ENCODE measurements at places on chromosomes 16 and 17.

DNA sequence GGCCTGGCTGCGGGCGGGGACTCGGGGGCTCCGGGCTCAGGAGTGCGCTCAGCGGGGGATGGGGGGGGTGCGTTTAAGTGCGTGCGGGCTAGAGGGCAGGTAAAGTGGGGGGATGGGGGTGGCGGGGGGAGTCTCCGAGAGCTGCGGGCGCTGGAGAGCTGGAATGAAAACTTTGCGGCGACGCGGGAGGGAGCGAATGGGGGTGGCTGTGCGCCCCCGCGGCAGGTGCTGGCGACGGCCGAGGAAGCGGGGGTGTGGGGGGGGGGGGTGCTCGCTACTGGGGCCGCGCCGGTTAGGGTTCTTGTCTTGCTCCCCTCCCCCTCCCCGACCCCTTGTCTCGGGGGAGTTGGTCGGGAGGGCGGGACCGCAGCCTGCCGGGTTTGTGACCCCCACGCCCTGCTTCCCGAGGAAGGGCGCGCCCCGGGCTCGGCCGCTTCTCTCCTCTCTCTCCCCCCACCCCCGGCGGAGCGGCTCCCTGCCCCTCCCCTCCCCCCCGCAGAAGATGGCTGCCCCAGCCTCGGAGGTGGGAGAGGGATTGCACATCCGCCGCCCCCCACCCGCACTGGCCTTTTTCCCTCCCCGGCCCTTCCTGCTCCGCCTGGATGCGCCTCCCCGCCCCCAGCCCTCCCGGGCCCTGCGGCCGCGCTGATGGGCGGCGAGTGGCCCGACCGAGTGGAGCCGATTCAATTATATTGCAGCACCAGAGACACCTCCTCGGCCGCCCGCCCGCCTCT lies 649 bp downstream of the GSE1 start:
- no peak for DNase-seq

DNA sequence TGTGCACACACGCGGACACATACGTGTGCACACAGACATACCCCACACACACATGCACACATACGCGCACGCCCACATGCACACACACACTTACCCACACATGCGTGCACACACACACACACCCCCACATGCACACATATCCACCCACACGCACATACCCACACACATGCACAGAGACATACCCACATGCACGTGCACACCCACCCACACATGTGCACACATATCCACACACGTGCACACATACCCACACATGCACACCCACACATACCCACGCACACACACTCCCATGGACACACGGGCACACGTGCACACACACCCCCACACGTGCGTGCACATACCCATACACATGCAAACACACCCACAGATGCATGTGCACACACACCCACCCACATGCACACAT lies 27.2 kb upstream of the PVALEF start:
- DNase-seq, result no peak

GRCh38 chr16:26645614-26646013 lies 421.1 kb upstream of the C16orf82 start:
- no peak for DNase-seq

DNA sequence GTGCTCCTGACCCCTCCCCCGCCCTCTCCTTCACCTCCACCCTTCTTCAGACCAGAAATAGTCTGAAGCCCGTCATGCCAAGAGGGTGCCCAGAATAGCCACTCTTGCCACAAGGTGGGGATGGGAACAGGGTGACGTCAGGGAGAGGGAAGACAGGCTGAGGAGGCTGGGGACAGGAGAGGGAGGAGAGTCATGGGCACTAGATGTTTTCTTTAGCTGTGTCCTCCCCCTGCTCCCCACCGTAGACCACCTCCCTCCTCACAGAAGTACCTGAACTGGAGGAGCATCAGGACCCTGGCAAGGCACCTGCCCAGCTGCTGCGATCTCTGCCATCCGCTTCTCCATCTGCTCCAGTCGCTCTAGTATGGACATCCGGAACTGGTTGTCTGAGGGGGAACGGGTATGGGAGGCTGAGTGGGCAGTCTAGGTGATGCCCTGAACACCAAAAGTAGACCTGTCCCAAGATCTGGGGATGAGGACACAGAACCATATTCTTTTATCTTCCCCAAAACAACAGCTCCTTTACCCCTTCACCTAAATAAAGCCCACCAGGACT lies 6.6 kb upstream of the SPAG7 start:
- DNase-seq, result no peak

- no peak for DNase-seq
These were observed 3.8 kb upstream of the TMEM100 start for GRCh38 chr17:55726440-55726839.

DNA sequence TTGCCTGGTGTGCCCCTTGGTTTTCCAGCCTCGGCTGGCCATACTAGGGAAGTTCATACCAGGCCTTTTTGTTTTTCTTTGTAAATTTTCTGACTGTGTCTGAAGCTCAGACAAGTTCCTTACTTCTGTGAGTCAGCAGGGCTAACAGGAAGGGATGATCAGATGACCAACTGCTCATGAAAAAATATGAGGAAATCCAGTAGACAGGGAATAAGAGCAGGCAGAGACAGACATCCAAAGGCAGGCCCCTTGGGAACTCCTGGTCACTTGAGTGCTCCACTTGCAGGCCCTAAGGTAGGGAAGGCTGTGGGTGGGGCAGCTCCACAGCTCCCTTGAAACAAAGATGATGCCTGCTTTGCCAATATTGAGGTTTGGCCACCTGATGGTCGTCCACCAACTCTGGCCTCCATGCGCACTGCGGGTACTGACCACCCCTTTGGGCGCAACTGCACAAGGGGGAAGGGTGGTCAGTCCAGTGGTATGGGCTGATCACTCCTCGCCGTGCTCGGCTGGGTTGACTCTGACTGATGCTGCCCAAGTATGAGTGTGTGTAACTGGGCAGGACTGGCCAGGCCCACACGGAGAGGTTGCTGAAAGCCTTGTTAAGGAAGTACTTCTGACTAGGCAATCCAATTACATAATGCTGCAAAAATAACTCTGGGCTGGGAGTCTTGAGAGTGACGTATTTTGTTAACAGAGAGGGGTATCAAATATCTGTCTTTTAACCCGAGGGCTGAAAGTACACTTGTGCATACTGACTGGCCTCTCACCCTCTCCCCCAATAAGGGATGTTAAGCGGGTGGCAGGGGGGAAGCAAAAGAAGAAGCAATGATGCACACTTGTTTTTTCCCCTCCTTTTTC lies 20.8 kb upstream of the ZFHX3 start:
- DNase-seq, result no peak

DNA sequence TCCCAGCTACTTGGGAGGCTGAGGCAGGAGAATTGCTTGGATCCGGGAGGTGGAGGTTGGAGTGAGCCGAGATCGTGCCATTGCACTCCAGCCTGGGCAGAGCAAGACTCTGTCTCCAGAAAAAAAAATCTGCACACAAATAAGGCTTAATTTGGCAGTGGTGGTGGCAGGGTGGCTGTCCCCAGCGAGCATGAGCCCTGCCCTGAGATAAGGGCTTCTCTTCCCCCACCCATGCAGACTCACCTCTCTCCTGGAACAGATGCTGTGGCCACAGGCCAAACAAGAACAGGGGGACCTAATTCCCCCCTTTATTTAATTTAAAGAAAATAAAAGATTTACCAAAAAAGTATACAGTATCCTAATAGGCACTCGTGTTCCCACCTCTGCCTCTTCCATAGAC lies 157.2 kb downstream of the RAB11FIP4 start:
- DNase-seq, result no peak

DNA sequence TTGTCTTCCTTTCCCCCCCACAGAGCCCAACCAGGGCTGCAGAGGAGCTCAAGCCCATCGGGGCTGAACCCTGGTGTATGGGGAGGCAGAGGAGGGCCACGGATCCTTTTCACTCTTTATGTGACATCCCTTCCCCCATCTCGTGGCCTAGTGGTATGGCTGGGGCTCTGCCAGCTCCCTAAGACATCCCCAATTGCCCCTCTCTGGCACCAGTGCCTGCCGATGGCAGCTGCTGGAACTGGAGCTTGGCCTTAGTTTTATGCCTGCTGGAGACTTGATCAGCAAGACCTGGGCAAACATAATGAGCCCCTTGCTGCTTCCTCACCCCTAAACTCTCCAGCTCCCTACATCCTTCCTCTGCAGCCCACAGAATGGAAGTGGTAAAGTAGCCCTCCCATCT lies 8.0 kb upstream of the TOP2A start:
- no peak for DNase-seq

GRCh38 chr16:49554681-49555080 lies 181.1 kb downstream of the C16orf78 start:
- no peak for DNase-seq

DNA sequence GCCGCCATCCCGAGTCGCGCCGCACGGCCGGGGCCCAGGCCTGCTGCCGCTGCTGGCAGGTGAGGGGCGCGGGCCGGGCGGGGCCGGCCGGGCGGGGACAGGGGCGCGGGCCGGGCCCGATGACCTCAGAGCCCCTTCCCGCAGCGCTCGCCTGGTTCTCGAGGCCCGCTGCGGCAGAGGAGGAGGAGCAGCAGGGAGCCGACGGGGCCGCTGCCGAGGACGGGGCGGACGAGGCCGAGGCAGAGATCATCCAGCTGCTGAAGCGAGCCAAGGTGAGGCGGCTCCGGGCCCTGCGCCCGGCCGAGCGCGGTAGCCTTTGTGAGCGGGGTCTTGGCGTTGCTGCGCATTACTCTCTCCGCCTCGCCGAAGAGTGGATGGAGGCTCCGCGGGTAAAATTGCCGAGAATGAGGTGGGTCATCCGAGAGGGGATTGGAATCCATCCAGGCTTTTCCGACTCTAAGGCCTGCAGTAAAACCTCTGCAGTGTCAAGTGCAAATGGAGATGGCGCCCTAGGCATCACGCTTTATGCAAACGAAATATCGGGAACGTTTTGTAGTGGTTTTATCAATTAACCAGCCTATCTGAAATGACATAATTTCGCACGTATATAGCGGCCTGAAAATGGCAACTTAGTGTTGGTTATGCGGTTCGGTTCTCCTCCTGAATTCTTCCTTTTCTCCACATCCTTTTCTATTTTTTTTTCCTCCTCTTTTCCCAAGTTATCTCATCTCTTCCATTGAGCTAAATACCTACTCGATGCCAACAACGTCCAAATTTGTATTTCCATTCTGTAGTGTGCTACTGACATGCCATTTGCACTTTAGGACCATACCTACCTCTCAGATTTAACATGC lies 577 bp downstream of the TTC19 start:
- no peak for DNase-seq

- no peak for DNase-seq
These were observed 43.1 kb downstream of the MAP2K6 start for GRCh38 chr17:69457603-69458002.

- no peak for DNase-seq
These were observed 1.0 kb downstream of the HERPUD1 start for GRCh38 chr16:56932721-56933619.

DNA sequence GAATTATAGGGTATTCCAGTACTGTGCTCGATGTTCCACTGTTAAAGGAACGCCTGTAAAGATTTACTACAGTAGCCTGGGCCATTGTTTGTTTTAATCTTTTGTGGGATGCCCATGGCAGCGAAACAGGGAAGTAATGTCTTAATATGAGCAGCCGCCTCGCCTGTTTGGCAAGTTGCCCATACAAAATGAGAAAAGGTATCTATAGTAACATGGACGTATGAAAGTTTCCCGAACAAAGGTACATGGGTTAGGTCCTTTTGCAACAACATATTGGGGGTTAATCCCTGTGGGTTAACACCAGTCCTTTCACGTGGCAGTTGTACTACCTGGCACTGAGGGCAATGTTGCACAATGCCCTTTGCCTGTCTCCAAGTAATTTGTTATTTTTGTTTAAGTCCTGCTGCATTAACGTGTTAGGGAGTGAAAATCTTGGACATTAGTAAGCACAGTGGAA lies 21.1 kb upstream of the TMC5 start:
- no peak for DNase-seq

GRCh38 chr17:48611681-48612455 lies 1.1 kb upstream of the HOXB7 start:
- no peak for DNase-seq

GRCh38 chr17:54944796-54945195 lies 23.7 kb downstream of the COX11 start:
- no peak for DNase-seq

DNA sequence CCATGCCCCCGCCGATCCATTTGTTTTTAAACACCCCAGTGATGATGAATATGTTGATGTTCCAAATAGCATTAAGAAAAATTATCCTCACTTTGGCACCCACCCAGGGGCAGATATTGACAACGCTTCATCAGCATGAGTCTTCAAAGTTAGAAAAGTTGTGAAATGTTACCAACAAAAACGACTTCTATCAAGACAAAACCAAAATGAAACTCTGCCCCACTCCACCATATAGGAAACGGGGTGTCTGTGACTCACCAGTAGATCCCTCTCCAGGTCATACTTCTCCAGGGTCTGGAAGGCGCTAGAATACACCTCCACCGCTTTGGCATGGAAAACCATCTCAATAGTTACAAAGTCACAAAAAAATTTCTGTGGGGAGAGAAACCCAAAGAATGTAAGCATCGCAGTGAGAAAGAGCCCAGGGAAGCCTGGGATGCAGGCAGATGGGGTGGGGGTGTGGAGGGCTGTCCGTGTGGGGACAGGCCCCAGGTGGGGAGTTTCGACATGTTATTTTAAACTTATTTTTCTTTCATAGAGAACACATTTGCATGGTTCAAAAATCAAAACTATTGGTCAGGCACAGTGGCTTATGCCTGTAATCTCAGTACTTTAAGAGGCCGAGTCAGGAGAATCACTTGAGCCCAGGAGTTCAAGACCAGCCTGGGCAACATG lies 10.2 kb downstream of the CIBAR2 start:
- DNase-seq, result no peak

DNA sequence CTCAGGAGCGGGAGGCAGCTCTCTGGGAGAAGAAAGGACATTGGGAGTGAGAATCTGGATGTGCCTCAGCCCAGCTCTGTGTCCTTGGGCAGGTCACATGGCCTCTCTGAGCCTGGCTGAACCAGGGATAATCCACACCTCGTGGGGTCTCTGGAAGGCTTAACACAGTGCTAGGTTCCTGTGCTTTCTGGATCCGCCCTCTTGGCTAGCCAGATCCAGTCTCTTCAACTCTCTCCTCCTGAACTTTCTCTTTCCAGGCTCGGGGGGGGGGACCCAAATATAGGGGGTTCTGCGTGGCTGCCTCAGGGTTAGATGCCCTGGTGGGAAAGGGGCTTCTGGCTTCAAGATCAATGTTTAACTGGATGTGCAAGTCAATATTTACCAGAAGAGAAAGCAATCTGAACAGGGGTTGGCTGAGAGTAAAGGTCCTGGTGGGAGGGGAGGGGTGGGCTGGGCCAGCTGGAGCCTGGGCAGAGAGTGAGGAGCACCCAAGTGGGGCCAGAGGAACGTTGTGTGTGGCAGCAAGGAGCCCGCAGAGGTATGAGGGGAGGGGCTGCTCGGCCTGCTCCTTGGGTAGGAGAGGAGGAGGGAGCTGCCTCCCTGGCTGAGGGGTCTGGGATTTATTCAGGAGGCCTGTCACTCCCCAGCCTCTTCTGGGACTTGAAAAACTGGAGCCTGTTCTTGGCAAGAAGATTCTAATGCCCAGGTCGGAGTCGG lies at the start of gene SERPINF2:
SERPINF2 (plus strand) TSS at position 501 of the 717 bp plus-strand sequence. CDS start 2,125 bp downstream, outside the sequence.
- no peak for DNase-seq

GRCh38 chr16:23519282-23519681 lies 9.0 kb upstream of the GGA2 start:
- DNase-seq, result no peak

- no peak for DNase-seq
These were observed 426.6 kb downstream of the MAF start for GRCh38 chr16:79173919-79174318.

- DNase-seq, result no peak
These were observed 2.3 kb upstream of the RPH3AL start for GRCh38 chr17:354651-355556.

Measured in SK-N-MC (cell line).